Activated CD8-positive, alpha-beta T cell treated with anti-CD3 and anti-CD28 coated beads for 36 hours (primary cell): ENCODE measurements at places on chromosomes 4 and X. TPM values are rescaled to one million over a fixed set of nuclear protein-coding genes. Genes with fewer than 3 reads are reported as not detected.

DNA sequence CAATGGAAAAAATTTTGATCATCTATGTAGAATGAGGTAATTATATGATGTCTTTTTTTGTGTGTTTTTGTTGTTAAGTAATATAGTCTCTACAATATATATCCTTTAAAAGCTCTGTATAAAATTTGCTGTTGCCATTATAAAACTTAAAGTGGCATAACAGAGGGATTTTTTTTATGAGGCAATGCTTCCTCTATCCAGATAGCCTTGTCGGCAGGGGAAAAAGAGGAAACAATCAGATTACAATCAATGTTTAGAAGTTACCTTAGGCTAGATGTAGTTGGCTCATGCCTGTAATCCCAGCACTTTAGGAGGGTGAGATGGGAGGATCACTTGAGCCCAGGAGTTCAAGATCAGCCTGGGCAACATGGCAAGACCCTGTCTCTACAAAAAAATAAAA is 86.8 kb downstream of the DIAPH2 start:
- peaks cover 1% of the 10 kb centered on the region for H3K36me3 ChIP-seq
- H3K27ac ChIP-seq: no peak overlapping the region
- DNase-seq: no peak
- no peaks in the 10 kb centered on the region for H3K4me1 ChIP-seq
- H3K4me3 ChIP-seq: no peak overlapping the region
- H3K27me3 ChIP-seq: no peaks in the 10 kb centered on the region

ENPEP gene
- 0.05 TPM for total RNA-seq

PPEF1 gene
- not detected for total RNA-seq

FDCSP gene
- total RNA-seq: not detected
